T-helper 22 cell (primary cell): ENCODE measurements at places on chromosomes 3 and 15.

DNA sequence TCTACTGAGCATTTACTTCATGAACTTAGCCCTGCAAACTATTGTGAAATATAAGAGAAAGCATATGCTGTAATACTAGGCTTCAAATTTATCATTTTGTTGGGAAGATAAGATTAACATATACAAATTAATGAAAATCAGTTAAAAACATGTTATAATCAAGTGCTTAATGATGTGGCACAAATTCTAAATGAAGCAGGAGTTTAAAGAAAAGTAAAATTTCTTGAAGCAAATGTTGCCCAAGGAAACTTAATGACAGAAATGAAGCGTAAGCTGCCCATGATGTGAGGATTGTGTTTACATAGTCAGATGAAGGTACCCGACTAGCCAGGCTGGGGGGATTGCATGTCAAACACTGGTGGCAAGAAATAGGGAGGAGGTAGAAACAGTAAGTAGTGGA lies 103.1 kb upstream of the GAP43 start:
- no peak for DNase-seq

- no peak for DNase-seq
Measured at GRCh38 chr3:171282041-171282440, 178.2 kb downstream of the TNIK start.

- no peak for DNase-seq
Measured at GRCh38 chr15:53709821-53710220, 49.6 kb downstream of the WDR72 start.

- DNase-seq: no peak
Measured at GRCh38 chr3:197460639-197461038, 95.1 kb downstream of the BDH1 start.

GRCh38 chr15:93428150-93428549 lies 339.1 kb upstream of the RGMA start:
- no peak for DNase-seq

GRCh38 chr3:193929921-193930646 lies 205.9 kb upstream of the HES1 start:
- DNase-seq: no peak

DNA sequence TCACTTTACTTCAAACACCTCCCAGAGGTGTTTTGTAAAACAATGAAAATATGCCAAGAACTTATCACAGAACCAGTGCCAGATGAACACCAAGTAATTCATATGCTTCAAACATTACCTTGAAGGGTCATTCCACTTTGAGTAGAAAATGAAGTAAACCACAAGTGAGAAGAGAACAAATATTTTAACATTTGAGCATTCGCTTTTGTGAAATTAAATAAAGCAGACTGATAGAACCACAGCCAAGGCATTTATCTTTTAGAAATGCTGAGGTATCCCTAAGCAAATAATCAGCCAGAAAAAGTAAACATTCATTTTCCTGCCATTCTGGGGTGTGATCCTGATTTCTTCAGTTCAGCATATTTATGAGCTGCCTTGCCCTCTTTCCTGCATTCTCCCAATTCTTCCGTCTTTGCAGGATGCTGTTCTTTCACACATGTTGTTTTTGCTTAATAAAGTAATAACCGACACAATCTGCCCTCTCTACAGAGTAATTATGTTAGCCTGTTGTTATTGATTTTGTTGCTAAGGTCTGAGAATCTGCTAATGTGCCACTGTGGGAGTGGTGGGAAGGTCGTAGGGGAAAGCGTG lies 235.6 kb upstream of the TGFBR2 start:
- DNase-seq: no peak

GRCh38 chr15:78325092-78325843 lies 14.9 kb upstream of the CRABP1 start:
- DNase-seq: no peak

- no peak for DNase-seq
Measured at GRCh38 chr3:197460002-197460401, 95.8 kb downstream of the BDH1 start.

DNA sequence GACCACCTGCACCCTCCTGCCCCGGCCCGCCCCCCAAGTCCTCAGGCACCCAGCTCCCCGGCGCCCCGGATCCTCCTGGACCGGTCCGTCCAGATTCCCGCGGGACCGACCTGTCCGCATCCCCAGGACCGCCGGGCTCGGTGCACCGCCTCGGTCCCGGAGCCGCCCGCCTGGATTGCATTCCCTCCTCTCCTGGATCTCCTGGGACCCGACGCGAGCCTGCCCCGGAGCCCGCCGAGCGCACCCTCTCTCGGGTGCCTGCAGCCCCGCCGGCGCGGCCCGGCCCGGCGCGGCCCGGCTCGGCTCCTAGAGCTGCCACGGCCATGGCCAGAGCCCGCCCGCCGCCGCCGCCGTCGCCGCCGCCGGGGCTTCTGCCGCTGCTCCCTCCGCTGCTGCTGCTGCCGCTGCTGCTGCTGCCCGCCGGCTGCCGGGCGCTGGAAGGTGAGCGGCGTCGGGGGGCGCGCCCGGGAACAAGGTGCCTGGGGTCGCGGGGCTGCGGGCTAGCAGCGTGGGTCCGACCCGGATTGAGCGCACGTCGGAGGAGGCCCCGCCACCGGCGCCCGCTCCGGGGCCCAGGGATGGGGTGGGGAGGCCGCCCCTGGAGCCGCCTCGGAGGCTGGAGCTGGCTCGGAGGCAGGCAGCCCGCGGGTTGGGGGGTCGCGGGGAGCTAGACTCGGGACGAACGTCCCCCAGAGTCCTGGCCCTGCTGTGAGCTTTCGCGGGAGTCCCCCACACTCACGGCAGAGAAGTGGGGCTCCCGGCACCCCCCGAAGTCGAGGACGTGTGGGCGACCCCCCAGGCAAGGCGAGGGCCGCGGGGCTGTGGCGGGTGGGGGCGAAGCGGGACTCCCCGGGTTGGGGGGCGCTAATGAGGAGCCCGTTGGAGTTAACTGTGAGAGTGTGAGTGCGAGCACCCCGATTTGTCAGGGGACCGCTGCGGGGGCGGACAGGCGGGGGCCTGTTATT lies 610 bp downstream of the EPHB3 start:
- no peak for DNase-seq

DNA sequence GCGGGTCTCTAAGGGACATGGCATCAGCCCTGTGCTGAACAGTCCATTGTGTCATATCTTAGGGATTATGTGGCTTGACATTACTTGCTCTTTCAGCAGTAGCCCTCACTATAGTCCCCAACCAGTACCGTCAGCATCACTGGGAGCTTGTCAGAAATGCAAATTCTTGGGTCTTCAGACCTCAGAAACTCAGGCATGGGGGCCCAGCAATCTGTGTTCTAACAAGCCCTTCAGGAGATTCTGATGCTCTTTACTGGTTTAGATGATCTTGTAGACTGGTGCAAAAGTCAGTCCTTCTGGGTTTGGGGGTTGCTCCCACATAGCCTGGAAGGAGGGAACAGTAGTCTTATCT lies 39.0 kb upstream of the TRAK1 start:
- no peak for DNase-seq

DNA sequence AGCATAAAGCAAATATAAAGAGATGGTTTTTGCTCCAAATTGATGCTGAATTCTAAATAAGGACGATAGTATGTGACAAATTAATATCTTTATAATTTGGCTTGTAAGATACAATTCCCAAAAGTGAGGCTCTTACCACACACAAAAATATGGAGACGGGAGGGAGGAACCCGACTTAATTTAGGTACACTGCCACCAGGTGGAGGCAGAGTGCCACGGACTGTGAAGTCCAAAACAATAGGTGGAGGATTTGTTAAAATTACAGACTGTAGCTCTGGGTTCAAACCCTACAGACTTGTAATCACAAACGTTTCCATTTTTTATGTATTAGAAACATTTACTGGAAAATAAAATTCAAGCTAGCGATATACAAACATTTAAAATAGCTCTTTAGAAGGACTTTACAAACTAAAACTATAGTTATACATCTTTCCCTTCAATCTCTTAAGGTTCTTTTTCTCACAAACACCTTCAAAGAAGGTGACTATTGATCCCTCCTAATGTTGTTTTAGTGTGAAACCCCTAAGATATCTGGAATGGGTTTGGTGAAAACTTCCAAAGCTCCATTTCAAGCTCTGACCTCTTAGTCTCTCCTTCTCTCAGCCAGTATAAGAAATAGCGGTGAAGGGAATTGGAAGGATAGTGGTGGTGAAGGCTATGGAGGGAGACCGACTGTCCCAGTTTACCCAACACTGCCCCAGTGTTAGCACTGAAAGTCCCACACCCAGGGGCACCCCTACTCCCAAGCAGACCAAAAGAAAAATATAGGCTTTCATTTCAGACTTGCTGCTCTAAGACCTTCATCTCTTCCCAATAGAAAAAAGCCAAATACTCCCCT lies 89.7 kb downstream of the AQP9 start:
- peak; percentile 9 for DNase-seq

DNA sequence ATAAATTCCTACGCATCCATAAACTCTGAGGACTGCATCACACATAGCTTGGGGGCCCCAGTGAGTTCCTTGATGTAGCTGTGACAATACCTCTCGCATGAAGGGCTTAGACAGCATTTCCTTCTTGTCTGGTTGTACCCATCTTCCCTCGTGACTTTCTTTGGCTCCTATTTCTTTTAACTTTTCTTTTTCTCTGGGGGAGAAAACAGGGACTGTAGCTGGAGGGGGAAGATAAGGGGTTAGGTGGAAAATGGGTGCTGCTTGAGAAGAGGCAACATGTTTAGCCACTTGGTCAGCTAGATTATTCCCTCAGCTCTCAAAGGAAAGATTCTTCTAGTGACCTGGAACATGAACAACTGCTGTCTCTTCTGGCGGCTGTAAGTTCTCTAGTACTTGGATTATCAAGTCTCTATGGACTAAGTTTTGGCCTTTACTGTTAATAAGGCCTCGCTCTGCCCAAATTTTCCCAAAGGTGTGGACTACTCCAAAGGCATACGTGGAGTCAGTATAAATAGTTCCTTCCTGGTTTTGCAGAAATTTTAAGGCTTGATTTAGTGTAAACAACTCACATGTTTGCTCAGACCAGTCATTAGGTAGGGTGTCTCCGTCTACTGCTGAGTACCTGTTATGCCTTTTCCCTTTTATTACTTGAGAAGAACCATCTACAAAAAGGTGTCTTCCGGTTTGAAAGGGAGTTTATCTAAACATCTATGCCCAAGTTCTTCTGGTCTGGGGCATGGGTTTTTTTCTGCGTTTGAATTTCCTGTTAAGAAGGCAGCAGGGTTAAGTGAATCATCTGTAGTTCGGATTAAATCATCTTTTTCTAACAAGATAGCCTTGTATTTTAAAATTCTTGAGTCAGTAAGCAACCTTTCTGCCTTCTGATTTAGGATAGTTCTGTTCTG lies 21.0 kb upstream of the ATG7 start:
- peak; percentile 6 for DNase-seq
